CD4-positive, CD25-positive, alpha-beta regulatory T cell (primary cell): ENCODE measurements at places on chromosomes 5 and 9. TPM values are rescaled to one million over a fixed set of nuclear protein-coding genes. Genes with fewer than 3 reads are reported as not detected.

Gene NREP
- polyA plus RNA-seq = 0.14 TPM

Gene GADD45G
- 0.28 TPM for polyA plus RNA-seq

Gene PKD2L2
- polyA plus RNA-seq = 0.60 TPM

DNA sequence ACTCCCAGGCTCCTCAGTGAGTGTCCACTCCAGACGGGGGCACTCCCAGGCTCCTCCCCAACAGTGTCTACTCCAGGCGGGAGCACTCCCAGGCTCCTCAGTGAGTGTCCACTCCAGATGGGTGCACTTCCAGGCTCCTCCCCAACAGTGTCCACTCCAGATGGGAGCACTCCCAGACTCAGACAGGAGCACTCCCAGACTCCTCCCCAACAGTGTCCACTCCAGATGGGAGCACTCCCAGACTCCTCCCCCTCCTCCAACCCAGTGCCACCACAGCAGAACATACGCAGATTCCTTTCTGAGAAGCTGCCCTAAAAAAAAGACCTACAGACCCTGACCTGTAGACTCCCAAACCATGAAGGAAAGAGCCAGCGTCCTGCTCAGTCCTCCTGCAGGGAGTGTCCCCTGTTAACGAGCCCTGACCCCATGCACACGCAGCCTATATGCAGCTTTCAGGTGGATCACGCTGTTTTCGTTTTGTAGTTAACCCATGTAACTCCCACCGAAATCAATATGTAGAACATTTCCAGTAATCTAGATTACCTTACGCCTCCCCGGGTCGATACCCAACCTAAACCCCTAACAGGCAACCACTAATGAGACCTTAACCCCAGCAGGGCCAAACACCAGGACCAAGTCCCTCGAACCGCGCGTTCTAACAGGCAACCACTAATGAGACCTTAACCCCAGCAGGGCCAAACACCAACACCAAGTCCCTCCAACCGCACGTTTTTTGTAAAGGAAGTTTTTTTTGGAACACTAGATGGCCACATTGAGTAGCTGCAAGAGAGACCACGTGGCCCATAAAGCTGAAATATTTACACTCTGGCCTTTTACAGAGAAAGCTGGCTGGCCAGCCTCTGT lies 15.7 kb downstream of the PNPLA7 start:
- no peak overlapping the region for H3K4me3 ChIP-seq
- H3K27me3 ChIP-seq = no peaks in the 10 kb centered on the region

DNA sequence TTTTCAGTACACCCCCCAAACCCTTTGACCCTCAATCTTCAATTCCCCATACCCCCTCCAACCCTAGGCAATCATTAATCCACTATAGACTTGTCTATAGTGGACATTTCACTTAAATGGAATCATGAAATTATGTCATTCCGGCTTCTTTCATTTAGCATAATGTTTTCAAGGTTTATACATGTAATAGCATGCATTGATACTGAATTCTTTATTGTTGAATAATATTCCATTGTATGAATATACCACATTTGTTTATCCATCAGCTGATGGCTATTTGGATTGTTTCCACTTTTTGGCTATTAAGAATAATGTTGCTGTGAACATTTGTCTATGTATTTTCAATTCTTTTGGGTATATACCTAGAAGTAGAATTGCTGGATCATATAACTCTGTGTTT lies 238.8 kb downstream of the PDE4D start:
- H3K4me3 ChIP-seq = no peak overlapping the region
- no peak for DNase-seq
- H3K27me3 ChIP-seq = no peaks in the 10 kb centered on the region

- H3K27ac ChIP-seq = no peak overlapping the region
- H3K27me3 ChIP-seq = no peaks in the 10 kb centered on the region
- DNase-seq = no peak
- no peak overlapping the region for H3K4me3 ChIP-seq
These were observed 81.8 kb downstream of the ARRDC3 start for GRCh38 chr5:91301106-91301846.

DNA sequence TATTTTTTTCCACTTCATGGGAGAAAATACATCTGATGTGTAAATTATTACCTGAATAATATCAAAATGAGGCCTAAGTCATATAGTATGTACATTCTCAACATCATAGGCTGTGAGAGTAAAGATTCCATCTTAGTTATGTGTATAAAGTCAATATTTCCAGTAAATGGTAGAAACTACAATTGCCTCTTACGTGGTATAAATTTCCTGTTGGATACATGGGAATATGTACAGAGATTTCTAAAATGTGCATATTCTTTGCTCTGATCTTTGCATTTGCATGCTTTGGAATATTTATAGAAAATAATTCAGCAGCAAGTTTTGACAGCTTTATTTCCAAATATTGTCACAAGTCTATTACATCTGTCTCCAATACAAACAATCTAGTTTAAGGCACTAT lies 78.8 kb downstream of the GABRB2 start:
- no peaks in the 10 kb centered on the region for H3K4me1 ChIP-seq
- no peak overlapping the region for H3K4me3 ChIP-seq
- no peak for DNase-seq
- H3K27me3 ChIP-seq = no peaks in the 10 kb centered on the region

DNA sequence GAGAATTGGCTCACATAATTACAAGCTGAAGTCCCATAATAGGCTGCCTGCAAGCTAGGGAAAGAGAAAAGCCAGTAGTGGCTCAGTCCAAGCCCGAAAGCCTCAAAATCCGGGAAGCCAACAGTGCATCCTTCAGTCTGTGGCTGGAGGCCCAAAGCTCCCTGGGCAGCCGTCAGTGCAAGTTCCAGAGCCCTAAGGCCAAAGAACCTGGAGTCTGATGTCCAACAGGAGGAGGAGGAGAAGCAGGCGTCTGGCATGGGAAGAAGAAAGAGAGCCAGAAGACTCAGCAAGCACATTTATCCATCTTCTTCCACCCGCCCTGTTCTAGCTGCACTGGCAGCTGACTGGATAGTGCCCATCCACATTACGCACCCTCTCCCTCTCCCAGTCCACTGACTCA lies 213.4 kb downstream of the GAS1 start:
- H3K27ac ChIP-seq = no peak overlapping the region
- no peaks in the 10 kb centered on the region for H3K4me1 ChIP-seq
- H3K4me3 ChIP-seq = no peak overlapping the region

DNA sequence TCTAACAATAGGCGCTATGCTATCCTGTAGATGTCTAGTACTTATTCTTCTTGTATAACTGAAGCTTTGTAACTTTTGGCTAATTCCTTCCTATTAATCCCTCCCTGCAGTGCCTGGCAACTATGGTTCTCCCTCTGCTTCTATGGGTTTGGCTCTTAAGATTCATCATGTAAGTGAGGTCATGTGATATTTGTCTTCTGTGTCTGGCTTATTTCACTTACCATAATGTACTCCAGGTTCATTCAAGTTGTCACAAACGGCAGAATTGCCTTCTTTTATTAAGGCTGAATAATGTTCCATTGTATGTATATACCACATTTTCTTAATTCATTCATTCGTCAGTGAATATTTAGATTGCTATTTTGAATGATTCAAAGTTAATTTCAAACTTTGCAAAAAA lies 149.9 kb upstream of the GAS1 start:
- H3K27me3 ChIP-seq = no peaks in the 10 kb centered on the region
- H3K27ac ChIP-seq = no peak overlapping the region
- H3K4me3 ChIP-seq = no peak overlapping the region
- no peaks in the 10 kb centered on the region for H3K36me3 ChIP-seq
- no peaks in the 10 kb centered on the region for H3K4me1 ChIP-seq

DNA sequence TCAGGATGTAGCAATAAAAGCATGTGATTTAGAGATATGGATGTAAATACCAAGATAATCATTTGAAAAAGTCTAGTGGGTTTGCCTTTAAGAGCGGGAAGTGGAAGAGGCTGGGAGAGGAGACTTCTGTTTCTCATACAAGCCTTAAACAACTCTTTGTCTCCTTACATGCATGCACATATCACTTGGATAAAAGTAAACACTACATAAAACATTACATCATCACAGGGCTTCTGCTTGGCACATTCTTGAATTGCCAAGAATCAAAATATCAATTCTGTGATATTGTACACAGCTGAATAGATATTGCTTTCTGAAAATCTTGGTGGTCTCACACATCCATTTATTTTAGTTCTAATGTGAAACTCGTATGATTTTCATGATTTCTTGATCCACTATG lies 57.6 kb downstream of the FOXD1 start:
- no peak for DNase-seq
- H3K4me1 ChIP-seq = peaks cover 20% of the 10 kb centered on the region
- peaks cover 16% of the 10 kb centered on the region for H3K27me3 ChIP-seq
- no peaks in the 10 kb centered on the region for H3K36me3 ChIP-seq
- H3K4me3 ChIP-seq = no peak overlapping the region
- H3K27ac ChIP-seq = no peak overlapping the region

DNA sequence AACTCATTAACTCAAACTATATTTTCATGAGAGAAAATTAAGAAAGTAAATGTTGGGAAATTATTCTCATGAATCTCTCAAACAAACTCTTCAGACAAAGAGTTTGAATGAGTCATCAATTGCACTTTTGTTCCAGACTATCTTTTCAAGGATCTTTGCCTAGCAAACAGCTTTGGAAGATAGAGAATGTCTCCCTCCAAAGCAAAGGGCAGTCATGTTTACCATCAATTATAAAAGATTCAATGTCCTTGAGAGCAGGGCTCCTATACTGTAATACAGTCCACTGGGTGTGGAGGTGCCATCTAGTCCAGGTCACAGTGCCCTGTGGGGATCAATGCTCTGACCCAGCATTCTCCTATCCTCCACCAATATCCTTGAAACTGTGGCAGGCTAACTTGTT lies 1429.3 kb downstream of the EFNA5 start:
- DNase-seq = no peak
- no peaks in the 10 kb centered on the region for H3K36me3 ChIP-seq
- H3K27ac ChIP-seq = no peak overlapping the region
- H3K27me3 ChIP-seq = no peaks in the 10 kb centered on the region
- H3K4me1 ChIP-seq = no peaks in the 10 kb centered on the region
- H3K4me3 ChIP-seq = no peak overlapping the region

GRCh38 chr5:147927901-147928300 lies 21.6 kb upstream of the C5orf46 start:
- no peaks in the 10 kb centered on the region for H3K36me3 ChIP-seq
- no peak overlapping the region for H3K4me3 ChIP-seq

- H3K4me3 ChIP-seq = no peak overlapping the region
- DNase-seq = no peak
- H3K27me3 ChIP-seq = no peaks in the 10 kb centered on the region
- no peaks in the 10 kb centered on the region for H3K36me3 ChIP-seq
These were observed 34.4 kb upstream of the EGFL7 start for GRCh38 chr9:136628268-136628667.

- no peaks in the 10 kb centered on the region for H3K36me3 ChIP-seq
- no peaks in the 10 kb centered on the region for H3K4me1 ChIP-seq
- H3K4me3 ChIP-seq = no peak overlapping the region
- H3K27me3 ChIP-seq = no peaks in the 10 kb centered on the region
- no peak for DNase-seq
These were observed 41.2 kb upstream of the SVEP1 start for GRCh38 chr9:110620726-110621125.
